ENCODE measurements at places on chromosomes 16 and 17.

DNA sequence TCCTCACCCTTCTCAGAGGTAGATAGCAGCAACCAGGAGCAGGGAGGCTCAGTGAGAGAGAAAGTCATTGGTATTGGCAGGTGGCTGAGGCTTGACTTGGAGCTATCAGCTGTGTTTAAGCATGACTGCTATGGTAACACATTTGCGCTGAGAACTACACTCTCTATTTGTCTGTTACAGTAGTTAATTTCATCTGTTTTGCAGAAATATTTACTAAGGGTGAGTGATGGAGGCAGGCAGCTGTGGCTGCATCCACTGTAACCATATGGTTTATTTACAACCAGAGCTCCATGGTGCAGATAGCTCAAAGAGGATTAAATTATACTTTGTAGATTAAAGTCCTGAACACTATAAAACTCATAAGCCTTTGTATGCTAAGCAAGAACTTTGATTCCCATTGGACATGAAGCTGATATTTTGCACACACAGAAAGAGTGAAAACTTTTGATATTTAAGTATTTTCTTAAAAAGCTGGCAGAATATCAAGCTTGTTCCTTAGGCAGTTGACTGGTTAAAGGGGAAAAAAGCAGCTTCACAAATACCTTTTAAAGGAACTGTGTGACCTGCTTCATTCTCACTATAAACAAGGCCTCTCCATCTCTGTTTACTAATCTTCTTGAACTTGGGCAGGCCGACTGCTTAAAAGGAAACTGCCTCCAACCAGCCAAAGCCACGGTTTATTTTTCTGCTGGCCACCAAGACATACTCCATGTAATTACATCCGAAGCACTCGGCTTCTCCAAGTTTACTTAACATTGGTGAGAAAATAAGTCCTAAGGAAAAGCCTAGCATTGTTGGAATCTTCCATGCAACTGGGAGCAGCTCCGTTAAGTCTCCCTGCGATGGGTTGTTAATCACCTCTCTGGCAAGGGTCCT lies 299.8 kb upstream of the ZFHX3 start:
- no peak for DNase-seq

- DNase-seq: no peak
Observed at GRCh38 chr16:58448890-58449289, 51.1 kb upstream of the NDRG4 start.

GRCh38 chr16:2842340-2843000 lies 12.4 kb downstream of the ZG16B start:
- DNase-seq: peak; percentile 22

- DNase-seq: no peak
Observed at GRCh38 chr17:29159306-29159860, 20.8 kb downstream of the MYO18A start.

DNA sequence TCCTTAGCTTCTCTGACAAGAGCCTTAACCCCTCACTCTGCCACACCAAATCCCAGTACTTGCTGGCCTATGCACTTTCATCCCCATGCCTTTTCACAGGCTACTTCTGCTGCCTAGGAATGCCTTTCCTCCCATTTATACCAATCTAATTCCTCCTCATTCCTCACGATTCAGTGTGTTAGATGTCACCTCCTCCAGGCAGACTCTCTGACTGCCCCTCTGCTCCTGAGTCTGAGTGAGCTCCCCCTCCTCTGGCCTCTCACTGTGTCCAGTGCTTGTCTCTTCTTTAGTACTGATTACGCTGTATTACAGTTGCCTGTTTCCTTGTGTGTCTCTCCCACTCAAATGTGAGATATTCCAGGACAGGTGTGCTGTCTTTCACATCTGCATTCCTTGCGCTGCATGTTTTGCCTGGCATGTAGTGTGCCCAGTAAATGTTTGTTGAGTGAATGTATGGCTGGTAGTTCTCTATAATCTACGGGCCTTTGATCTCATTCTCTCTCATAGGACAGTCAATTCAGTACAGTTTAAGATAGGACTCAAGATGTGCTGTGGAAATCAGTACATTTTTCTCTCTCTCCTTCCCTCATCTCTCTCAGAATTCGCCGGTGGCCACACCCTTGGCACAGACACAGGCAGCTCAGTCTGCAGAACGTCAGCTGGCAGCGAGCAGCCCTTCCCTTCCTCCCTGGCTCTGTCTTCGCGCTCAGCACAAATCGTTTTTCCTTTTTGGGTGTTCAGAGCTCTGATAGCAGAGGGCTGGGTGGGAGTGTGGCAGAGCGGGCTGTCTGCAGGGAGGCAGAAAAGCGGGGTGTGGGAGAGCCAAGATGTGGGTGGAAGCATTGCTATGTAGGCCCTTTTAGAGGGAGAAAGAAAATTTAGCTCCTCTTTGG lies 18.5 kb downstream of the ARL4D start:
- DNase-seq: no peak

- DNase-seq: no peak
Observed at GRCh38 chr16:73505577-73505976, 457.6 kb upstream of the ZFHX3 start.
